ENCODE measurements at places on chromosomes 2 and 18.

GRCh38 chr2:68027959-68028358 is 34.8 kb downstream of the C1D start:
- DNase-seq, result no peak

DNA sequence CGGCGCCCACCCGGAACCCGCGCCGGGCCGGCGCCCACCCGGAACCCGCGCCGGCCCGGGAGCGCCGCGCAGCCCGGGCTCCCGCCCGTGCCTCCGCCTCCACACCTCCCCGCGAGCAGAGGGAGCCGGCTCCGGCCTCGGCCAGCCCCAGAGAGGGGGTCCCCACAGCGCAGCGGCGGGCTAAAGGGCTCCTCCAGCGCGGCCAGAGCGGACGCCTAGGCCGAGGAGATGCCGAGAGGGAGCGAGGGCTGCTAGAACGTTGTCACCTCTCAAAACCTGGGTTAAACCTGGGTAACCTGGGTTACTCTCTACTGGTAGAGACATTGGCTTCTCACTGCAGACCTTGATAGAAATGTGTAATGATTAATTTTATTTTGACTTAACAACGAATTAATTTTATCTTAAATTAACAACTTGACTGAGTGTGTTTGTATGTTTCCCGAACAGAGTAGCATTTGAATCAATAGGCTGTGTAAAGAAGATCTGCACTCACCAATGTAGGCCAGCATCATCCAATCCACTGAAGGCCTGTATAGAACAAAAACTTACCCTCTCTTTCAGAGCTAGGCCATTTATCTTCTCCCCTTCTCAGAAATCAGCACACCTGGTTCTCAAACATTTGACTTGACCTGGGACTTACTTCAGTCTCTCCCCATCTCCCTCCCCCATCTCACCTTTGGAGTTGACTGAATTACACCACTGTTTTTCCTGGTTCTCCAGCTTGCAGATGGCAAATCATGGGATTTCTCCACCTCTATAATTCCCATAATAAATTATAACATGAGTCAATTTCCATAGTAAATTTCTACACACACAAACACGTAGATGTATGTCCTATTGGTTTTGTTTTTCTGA is 242.7 kb downstream of the ASXL3 start:
- no peak for DNase-seq

DNA sequence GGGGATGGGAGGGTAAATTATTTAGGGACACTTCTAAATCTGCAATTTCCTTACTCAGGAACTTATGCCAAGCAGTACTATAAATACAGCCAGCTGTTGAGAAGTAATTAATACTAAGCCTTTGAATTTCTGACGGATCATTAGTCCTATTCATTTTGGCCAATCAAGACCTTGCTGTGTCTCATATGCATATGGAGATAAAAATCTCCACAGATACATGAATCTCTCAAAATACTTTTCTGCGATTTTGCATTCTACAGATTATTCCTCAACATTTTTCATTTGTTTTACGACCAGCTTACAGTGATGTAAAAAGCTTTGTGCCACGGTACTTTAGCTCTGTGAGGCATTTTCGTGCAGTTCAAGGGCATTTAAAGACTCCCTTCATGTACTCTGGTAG is 16.7 kb downstream of the LANCL1 start:
- no peak for DNase-seq

DNA sequence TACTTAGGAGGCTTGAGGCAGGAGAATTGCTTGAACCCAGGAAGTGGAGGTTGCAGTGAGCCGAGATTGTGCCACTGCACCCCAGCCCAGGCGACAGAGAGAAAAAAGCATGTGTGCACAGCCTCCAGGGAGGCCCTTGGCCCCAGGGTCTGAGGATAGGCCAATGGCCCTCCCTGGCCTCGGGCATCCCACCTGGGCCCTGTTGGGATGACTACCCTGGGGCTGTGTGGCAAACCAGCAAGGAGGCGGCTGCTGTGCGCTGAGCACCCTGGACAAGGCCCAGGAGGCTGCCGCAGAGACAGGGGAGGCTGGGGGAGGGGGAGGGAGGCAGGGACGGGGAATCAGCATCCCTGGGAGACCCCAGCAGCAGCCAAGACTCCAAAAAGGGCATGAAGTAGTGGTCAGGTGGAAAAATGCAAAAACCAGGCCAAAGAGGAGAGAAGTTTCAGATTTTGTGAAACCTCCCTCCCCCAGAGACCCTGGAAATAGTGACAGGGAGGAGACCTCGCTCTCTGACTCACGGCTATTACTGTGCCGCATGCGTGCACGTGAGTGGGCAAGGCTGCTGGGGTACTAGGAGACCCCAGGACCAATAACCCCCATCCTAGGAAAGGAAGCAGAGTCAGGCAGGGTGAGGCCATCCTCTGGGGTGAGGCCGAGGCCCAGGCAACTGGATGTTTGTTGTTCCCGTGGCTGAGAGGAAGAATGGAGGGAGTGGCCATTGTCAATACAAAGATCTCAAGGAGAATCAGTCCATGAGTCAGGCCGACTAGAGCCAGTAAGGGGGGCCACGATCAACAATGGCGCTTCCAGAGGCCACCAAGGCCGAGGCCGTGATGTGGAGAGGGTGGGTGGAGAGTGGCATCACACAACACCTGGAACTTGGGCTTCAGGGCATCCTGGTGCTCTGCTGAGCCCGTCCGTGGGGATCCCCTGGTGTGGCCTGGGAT is 16.0 kb upstream of the B3GNT7 start:
- no peak for DNase-seq

Measured in activated gamma-delta T cell (primary cell).